ENCODE measurements at places on chromosomes 6 and 20.

DNA sequence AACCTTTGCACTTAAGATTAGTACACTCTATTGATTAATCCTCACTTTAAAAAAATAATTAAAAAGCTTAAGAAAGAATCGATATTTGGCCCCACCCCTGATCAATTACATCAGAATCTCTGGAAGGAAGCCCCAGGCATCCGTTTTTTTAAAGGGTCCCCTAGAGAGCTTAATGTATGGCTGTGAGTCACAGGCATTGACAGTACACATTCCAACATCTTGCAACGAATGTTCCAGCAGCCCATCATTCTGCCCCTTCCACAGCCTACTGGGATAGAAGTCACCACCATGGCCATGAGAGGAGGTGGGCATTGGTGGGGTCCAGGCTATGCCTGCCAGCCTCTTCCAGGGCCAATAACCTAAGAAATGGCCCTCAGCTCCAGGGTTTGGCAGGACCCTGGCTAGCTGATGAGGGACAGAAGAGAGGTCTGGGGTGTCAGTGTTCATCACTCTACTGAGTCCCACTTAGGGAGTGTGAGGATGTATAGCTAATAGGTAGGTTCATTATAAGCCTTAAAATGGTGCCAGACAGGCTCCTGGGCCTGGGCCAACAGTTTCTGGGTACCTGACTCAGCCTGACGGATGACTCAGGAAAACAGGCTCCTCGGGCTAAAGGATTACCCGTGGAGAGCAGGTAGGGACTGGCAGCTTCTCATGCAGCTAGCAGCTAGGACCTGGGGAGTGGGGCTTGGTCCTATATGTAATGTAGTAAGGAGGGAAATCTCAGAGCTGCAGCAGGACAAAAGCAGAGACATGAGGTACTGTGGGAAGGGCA lies 40.4 kb downstream of the MDGA1 start:
- peak; percentile 8 for DNase-seq

- DNase-seq, result no peak
These were observed 3.0 kb upstream of the CST11 start for GRCh38 chr20:23455639-23456038.

- DNase-seq, result no peak
These were observed 635.6 kb downstream of the EPM2A start for GRCh38 chr6:145099713-145100112.

GRCh38 chr6:140002396-140003022 lies 628.1 kb upstream of the CITED2 start:
- peak; percentile 87 for DNase-seq

- DNase-seq, result no peak
These were observed 48.1 kb downstream of the PLAGL1 start for GRCh38 chr6:143959927-143960326.

GRCh38 chr6:25872814-25873213 lies 1.2 kb downstream of the SLC17A3 start:
- DNase-seq, result no peak

DNA sequence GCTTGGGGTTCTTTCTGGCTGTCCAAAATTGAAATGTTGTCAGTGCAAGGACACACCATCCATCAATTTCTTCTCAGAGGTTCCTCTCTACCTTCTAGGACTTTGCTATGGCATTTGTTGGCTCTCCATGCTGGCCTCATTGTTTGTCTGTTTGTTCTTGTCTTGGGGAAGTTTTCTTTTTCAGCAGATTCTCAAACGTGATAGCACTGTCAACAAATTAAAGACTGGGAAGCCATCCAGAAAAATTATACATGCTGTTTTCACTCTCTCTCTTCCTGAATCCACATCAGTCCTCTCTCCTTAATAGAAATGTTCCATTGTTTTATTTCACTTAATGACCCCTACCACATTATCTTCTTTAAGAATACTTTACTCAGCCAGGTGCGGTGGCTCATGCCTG lies 130.4 kb downstream of the PCSK2 start:
- DNase-seq, result no peak
